ENCODE measurements at places on chromosomes 11 and 22.

- no peak for DNase-seq
Measured at GRCh38 chr22:20483771-20484170, 11.8 kb downstream of the KLHL22 start.

GRCh38 chr11:2166091-2166851 is 5.3 kb upstream of the INS start:
- no peak for DNase-seq

DNA sequence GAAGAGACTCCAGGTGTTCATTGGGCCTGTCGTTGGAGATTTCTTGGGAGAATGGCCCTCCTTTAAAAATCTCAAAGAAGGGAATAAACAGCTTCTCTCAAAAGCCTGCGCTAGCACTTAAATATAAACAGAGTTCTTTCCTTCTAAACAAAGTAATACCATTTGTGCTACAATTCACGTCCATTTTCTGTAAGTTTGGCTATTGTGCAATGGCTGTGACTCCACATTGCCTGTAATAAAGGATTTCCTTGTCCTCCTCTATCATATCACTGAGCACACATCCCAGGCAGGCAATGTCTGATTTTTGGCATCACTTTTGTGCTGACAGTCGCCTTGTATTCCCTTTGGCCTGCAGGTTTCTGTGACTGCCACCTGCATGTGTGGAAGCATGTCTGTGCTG is 4.9 kb upstream of the ADAMTS8 start:
- DNase-seq: no peak

- DNase-seq: no peak
Measured at GRCh38 chr22:49323751-49324415, 503.8 kb downstream of the BRD1 start.

- DNase-seq: no peak
Measured at GRCh38 chr11:1131033-1131911, 26.5 kb upstream of the MUC5AC start.

- no peak for DNase-seq
Measured at GRCh38 chr11:42169191-42169590, 709.7 kb upstream of the LRRC4C start.

DNA sequence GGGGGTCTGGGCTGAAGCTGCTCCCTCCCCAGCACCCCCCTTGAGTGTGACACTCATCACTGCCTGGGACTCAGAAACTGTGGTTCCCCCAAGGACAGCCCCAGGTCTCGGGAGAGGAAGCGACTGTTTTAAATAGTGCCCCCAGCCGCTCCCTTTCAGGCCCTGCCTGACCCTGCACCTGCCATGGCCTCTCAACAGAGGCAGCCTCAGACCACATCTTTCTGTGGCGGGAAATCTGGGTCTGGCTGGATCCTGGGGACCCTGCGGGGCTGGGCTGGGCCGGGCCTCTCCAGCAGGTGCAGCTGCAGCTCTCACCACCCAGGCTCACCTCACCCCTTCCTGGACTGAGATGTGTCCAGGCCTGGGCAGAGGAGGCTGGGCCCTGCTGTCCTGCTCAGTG is 3.7 kb upstream of the IGLL1 start:
- DNase-seq: no peak

- DNase-seq: no peak
Measured at GRCh38 chr11:13318498-13319295, 41.1 kb downstream of the BMAL1 start.

DNA sequence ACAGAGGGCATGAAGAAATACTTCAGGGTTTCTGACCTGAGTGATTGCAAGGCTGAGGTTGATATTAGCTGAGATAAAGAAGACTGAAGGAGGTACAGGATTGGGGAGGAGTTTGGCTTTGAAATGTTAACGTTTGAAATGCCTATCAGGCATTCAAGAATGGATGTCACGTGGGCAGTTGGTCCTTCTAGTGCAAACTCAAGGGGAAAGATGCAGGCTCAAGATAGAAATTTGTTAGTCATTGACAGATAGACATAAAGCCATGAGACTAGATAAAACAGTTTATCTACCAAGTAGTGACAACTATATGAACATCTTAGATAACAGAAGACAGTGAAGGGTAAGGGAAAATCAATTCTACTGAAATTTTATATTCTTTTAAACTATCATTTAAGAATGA is 23.1 kb downstream of the TTC17 start:
- no peak for DNase-seq

DNA sequence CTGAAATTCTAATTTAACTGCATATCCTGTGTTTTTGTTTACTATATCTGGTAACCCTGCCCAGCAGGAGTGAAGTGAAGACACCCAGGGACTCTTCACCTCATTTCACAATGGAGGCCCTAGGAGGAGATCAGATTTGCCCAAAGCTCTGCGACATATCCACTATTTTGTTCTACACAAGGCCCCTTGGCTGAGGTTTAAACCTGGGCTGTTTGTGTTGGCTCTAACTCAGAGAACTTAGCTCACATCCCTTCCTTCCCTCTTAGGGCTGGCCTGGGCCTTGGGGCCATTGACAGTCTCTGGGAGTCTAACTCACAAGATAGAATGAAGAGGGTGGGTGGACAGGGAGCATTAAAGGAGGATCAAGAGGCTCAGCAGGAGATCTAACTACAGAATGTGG is 8.2 kb upstream of the PLA2G3 start:
- no peak for DNase-seq

DNA sequence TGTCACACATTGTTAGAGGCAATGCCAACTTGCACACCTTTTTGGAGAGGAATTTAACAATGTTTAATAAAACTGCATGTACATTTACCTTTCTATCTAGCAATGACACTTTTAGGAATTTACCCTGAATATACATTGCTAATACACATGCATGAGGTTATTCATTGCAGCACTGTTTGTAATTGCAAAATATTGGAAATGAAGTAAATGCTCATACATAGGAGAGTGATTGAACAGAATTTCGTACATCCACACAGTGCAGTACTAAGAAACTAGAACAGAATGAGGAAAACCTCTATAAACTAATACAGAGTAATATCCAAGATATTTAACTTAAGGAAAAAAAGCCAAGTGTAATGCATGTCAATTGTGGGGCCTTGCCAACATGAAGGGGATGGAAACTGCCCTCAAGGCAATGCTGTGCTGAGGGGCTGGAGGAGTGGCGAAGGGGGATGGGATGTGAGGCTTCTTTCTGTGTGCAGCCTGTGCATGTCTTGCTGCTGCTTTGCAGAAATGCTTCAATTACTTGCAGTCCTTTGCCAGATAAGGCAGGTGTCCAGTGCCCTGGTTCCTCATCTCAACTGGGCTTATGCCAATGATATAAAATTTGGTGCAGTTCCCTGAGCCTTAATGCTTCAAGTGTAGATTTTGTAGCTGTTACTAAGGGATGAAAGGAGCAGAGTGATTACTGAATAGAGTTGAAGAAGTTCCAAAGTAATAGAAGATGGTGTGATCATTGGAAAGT is 96.1 kb downstream of the GRIA4 start:
- DNase-seq: no peak

- DNase-seq: no peak
Measured at GRCh38 chr11:73717136-73717535, 43.7 kb downstream of the RAB6A start.

DNA sequence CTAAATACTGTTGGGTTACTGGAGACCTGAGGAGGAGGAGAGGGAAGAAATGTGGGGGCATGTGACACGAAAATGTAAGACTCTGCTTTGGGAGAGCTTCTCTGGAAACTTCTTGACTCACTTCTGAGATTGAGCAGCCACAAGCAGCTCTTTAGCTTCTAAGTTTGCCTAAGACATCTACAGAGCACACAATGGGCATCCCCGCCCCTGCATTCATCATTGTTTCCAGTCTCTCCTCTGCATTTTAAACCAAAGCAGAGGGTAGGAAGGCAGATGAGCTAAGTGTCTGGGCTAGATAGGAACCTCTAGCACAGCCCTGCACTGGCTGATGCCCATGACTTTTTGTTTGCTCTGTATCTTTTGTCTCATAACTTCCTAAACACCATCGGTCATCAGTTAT is 2.1 kb upstream of the OR52D1 start:
- no peak for DNase-seq

- DNase-seq: peak; percentile 90
Measured at GRCh38 chr11:103959279-103959942, 77.0 kb upstream of the DDI1 start.

- no peak for DNase-seq
Measured at GRCh38 chr11:18332891-18333290, 10.5 kb downstream of the GTF2H1 start.

DNA sequence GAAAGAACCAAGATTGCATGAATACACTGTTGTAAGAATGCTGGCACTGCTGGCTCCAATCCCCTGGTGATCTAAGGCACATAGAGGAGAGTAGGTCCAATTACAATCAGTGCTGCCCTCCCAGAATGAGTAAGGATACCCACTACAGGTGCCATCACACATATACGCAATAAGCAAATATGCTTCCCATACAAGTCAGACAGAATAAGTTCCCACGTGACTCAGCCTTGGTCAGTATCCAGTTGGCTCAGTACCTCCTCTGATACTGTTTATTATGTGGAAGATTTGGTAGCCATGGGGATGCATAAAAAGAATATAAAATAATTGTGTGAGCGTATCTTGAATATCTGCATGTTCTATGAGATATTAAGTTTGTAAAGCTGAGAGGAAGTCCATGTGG is 8.9 kb upstream of the OR2D3 start:
- DNase-seq: no peak

GRCh38 chr11:34331736-34332135 is 26.1 kb downstream of the ABTB2 start:
- peak; percentile 22 for DNase-seq

GRCh38 chr11:16945671-16946469 is 68.3 kb downstream of the PLEKHA7 start:
- peak; percentile 46 for DNase-seq

- peak; percentile 68 for DNase-seq
Measured at GRCh38 chr11:2951231-2952110, 22.3 kb upstream of the PHLDA2 start.

DNA sequence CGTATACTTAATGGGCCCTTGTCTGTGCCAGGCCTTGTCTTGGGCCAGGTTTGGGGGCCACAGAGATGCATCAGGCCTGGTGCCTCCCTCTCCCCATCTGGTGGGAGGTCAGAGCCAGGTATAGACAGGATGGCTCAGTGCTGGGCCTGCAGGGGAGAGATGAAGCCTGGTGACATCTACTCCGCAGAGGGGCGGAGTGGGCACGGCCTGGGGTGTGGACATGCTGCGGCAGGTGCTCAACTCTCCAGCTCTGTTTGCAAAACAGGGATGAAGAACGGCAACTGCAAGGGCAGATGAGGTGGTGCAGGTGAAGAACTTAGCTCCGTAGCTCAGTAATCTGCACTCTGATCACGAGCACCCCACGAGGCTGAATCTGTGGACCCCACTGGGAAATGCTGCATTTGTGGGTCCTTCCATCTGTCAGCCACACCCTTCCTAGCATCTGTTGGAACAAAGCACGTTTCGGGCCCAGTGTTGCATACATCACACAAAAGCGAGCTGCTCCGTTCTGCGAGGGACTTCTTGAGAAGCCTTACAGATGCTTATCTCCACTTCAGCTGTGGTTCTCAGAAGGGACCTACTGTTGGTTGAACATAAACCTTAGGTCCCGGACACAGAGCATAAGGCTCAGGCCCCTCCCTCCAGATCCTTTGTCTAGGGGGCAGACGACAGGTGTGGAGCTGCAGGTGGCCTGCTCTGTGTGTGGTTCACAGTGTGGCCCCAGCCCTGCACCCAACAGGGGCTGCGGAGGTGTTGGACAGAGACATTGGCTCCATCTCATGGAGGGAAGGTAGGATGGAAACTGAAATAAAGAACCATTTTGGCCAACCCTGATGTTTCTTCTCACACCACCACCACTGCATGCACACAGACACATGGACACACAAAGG is 78.3 kb downstream of the LRRC32 start:
- no peak for DNase-seq

- DNase-seq: no peak
Measured at GRCh38 chr11:76214968-76215548, 8.8 kb upstream of the WNT11 start.

DNA sequence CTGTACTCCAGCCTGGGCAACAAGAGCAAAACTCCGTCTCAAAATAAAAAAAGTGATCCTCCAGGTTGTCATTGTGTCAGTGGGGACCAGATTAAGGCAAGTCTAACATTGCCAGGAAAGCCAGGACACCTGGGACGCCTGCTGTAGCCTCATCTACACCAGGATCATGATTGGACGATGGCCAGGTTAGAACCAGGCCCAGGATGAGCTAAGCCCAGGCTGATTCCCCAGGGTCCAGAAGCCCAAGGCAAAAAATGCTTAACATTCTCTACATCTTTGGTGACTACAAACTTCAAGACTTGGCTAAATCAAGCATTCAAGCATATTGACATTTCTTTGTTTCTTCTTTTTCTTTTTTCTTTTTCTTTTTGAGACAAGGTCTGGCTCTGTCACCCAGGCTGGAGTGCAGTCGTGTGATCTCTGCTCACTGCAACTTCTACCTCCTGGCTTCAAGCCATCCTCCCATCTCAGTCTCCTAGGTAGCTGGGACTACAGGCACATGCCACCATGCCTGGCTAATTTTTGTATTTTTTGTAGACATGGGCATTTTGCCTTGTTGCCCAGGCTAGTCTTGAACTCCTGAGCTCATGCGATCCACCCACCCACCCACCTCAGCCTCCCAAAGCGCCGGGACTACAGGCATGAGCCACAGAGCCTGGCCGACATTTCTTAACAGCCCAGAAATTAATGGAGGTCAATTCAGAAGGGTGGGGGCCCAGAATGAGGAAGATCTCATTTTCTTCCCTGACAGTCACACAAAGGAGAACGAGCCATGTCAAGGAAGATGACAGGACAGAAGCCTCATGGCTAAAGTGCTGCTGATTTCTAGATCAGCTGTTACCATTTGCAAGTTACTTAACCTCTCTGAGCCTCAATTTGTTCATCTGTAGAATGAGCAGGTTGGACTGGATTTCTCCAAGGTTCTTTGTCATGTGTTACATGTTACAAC is 12.5 kb upstream of the PTPRJ start:
- peak; percentile 91 for DNase-seq

DNA sequence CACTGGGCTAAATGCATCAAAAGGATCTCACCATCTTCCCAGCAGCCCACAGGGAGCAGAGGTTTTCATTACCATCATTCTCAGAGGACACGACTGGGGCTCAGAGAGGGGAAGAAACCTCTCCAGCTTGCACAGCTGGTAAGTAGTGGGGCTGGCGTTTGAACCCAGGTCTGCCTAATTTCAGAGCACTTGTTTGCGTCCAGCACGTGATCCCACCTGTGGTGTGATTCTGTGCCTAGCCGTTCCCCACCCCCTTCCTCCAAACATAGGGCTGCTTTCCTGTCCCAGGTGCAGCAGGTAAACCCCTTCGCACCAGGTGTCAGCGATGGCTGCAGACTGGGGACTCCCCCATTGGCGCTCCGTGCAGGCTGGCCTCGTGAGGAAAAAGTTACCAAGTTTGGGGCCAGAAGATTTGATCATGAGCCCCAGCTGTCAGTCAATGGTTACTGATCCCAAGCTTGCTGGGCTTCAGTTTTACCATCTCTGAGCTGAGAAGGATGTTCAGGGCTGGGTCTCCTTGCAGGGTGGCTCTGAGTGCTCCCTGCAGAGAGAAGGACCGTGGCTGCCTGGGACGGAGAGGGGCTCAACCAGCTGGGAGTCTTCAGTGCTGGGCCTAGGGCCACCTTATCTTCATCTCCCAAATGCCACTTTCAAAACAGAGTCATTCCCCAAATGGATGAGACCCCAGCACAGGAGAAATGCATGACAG is 445.6 kb downstream of the TBC1D22A start:
- DNase-seq: no peak

GRCh38 chr11:120635136-120635810 is 123.7 kb downstream of the GRIK4 start:
- DNase-seq: no peak

GRCh38 chr11:102837646-102838045 is 5.8 kb downstream of the MMP3 start:
- DNase-seq: no peak

GRCh38 chr11:110338684-110339083 is 42.3 kb upstream of the RDX start:
- DNase-seq: no peak
